ENCODE measurements at places on chromosomes 3 and 15. TPM values are rescaled to one million over a fixed set of nuclear protein-coding genes. Genes with fewer than 3 reads are reported as not detected.

DNA sequence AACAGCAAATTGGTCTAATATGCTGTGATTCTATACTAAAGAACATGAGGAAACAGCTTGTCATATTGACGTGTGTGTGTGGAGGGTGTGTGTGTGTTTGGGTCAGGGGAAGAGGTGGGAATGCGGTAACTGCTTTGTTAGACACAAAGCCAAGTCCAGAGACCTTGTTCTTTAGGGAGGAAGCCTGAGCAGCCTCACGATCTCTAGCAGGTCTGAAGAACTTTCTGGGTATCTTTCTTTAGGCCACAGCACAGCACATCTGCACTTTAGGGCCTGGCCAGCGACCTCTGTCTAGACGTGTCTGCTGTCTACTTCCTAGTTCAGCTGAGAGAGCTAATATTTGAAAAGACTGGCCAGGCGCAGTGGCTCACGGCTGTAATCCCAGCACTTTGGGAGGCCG lies 220.0 kb upstream of the TPRG1 start:
- DNase-seq: no peak

CD276 gene
- 163 TPM for polyA plus RNA-seq

MASP1 gene
- polyA plus RNA-seq: 7.2 TPM

GRCh38 chr3:187191271-187191670 lies 6.0 kb upstream of the RTP1 start:
- DNase-seq: no peak

DNA sequence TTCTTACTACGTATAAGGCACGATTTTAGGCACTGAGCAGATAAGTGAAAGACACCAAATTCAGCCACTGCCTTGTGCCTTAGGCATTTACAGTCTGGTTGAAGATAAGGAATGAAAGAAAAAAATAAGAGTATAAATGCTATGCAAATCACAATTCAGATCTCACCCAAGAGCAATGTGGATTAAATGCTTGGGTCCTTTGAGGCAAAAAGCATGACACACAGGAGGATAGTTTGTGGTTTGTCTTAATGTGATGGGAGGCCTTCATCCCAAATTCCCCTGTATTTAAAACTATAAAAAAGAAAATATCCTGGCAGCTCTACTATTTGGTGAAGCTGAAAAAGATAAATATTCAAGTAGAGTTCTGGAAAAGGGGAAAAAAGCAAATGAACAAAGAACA lies 79.8 kb downstream of the TGFBR2 start:
- no peak for DNase-seq

- no peak for DNase-seq
Observed at GRCh38 chr3:171932153-171932611, 89.0 kb downstream of the TMEM212 start.

CHL1 gene
- polyA plus RNA-seq: 10.8 TPM

GRCh38 chr3:139120086-139121056 lies 75.7 kb upstream of the PRR23C start:
- no peak for DNase-seq

Data from left renal cortex interstitium (tissue), 4 donors.